NCI-H1092 treated with DMSO at 0.1 percent for 48 hours (cell line): ENCODE measurements at places on chromosomes 5 and 9.

DNA sequence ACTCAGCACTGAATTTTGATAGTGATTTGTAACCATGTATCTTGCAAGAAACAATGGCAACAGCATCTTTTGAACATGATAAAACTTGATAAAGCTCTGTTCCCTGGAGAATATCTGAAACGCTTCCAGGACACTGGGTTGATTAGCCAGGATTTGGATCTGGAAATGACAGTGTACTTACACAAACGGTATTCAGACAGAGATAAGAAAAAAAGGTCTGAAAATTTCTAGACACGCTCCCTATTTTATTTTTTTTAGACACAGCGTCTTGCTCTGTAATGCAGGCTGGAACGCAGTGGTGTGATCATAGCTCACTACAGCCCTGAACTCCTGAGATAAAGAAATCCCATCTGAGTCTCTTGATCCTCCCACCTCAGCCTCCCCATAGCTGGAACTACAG is 109.0 kb downstream of the GNAQ start:
- DNase-seq: no peak

DNA sequence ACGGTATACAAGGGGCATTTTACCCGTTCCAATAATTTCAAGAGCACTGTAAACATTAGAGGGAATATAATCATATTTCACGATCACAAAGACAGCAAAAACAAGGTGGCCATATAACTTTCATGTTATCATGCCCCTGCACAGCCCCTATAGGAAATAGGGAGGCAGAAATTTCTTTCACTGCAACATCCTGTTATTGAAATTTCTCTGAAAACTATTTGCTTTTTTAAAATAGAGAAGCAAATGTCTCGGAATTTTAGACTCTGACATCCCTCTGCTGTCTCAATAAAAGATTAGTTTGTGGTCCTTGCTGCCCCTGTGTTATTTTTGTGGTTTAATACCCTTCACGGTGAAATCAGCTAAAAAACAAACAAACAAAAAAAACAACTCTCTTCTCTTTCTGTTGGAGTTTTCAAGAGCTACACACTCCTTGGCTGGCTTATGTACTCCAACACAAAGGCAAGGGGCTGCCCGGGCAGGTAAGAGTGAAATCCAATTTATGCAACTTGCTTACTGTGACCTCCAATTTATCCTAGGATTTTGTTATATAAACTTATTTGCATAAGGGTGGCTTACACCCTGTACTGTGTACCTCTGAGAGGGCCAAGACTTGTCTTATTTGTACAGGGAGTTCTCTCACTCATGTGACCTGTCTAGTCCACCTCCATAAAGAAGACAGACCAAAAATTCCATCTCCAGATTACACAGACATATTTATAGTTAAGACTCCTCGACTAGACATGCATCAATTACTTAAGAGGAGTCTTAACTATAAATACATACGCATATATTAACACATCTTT is 223.6 kb downstream of the MLLT3 start:
- DNase-seq: no peak

DNA sequence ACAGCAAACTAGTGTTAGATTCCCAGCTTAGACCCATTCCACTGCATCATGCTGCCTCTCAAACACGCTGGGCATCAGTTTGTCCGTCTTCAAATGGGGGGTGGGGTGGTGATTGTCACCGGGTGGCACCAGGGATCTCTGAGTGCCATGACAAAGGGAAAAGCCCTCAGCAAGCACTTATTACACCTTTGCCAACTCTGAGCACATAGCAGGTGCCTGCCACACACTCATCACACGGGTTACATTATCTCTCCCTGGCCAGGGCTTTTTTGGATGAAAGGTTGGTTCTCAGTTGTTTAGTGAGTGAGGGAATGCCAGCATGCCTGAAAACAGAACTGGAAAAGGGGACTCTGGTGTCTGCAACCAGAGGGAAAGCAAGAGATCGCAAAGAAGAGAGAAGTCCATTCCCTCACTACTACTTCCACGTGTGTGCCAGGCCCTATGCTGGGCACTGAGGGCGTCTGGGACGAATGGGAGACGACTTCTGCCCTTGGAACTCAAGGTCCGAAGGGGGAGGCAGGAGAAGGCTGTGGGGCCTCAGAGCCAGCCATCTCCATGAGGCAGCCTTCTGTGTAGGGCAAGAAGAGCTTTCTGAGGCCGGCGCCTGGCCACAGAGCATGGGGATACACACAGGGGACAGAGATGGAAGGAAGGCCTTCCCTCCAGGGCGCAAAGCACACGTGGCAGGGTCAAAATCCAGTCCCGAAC is 48.9 kb downstream of the PAX5 start:
- DNase-seq: no peak

- no peak for DNase-seq
Observed at GRCh38 chr5:83839256-83839655, 118.6 kb upstream of the HAPLN1 start.

DNA sequence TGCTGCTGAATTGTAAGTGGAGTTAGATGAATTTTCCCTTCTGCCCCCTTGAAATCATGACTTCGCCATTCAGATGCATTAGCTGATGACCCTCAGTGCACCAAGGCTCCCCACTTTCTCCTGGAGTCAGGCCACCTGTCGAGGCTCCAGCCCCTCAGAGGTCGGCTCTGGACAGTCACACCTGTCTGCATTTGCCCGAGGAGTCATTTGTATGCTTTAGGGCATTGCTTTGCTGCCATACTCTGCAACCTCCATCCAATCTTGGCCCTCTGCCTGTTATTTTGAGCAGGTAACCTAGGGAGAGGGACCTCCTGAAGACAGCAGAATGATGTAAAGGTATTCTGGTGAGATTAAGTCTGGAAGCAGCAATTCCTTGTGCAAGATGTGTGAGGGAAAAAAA is 144.8 kb downstream of the MACROH2A1 start:
- no peak for DNase-seq

- no peak for DNase-seq
Observed at GRCh38 chr9:35618854-35619799, 914 bp upstream of the CD72 start.

DNA sequence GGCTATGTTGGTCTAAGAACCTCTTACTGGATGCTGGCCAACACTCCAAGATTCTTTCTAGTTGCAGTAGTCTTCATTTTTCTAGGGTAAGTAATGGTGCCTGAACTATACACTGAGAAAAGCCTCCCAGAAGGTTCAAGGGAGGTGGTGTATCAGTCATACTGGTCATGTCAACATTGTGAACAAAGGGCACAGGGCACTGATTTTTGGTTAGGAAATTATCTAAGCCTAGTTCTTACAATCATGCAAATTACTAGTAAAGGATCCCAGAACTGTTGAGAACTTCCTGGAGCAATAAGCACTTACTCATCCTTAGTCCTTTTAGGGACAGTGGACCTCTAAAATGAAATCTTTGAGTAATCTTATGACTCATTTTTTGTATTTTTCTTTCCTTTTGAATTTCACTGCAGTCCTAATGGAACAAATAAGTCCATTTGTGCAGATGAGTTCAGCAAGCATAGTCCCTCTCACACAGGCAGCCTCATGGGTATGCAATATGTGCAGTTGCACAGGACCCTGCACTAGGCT is 21.1 kb upstream of the CDC42SE2 start:
- DNase-seq: no peak

DNA sequence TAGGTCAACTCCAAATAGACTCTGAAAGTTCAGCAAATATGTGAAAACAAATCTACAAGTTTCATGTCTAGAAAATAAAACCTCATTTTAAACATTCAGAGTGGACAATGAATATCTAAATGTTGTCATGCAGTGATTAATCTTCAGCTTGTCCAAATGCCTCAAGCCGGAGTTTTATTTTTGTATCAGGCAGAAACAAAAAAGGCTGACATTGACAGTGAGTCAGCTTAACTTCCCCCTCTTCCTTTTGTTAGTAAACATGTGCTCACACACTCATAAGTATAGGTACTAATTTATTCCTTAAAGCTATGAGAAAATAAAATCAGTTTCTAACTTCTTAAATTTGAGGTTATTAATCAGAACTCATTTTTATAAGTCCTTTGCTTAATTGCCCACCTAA is 467.9 kb upstream of the DAB2 start:
- no peak for DNase-seq

DNA sequence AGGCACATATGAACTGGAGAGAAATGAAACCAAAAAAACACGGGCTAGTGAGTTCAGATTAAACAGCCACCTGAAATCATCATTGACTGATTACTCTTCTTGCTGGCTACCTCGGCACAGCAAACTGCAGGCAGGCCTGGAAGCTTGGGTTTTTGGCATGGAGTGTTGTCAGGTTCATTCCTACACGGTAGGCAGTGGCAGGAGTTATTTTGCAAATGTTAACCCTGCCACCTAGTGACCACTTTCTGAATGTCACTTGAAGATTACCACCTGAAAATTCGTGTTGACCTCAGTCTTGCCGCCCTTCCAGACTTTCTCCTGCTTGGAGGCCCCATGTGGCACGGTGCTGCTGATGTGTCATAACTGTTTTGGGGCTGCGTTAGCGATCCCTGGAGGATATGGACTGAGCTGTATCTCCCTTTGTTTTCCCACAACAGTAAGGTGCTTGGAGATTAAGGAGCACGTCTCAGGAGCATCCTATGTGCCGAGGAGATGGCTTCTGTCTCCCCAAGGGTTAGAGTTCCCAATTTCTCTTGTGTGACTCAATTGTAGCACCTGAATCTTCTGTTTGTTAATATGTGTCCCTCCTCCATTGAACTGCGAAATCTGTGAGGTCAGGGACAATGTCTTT is 12.7 kb upstream of the CD180 start:
- DNase-seq: peak; percentile 75
